ENCODE measurements at places on chromosomes 5 and 9.

DNA sequence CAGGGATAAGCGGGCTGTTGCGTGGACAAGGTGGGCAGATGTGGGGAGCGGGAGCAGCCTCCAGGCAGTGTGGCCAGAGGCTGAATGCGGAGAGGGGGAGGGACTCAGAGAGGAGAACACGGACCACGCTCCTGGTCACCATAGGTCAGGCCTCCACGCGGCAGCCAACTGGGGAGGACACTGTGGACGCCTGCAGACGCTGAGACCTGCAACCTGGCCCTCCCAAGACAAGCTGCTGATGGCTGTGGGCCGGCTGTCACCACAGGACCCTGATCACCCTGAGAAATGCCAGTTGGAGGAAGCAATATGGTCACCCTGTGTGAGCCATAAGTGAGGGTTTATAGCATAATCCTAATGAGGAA lies 16.8 kb downstream of the LPCAT1 start:
- no peak for DNase-seq

DNA sequence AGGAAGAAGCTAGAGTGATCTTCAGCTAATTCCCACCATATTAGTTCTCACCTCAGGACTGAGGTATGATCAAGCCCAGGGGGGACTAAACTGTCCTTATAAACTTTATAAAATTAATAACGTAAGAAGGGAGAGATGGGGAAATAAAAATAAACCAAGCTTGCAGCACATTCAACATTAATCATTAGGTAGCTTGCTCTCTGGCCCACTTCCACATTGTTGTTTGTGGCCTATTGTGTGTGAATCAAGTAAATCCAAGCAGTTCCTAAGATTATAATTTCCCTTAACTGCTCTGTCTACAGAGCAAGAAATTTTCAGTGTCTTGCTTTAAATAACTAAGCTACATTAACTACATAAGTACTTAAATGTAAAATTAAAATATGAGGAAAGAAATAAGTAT lies 131.3 kb upstream of the ABCA1 start:
- no peak for DNase-seq

DNA sequence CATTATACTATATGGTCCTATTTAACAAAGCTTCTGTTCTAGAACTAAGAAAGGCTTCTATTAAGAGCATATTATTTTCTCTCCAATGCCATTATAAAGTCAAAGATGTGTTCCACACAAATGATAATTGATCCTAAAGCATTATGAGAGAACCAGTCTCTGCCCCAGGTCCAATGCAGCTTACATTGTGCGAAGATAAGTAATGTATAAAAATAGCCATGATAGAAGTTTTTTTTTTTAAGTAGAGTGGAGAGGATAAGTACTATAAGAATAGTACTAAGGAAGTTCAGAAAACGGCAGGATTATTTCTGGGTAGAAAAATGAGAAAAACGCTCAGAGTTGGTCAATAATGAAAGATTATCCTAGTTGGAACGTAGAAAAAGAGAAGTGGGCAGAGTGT lies 15.6 kb downstream of the UBTD2 start:
- no peak for DNase-seq

GRCh38 chr5:14428302-14429081 lies 153.1 kb upstream of the OTULINL start:
- no peak for DNase-seq
